ENCODE measurements at places on chromosomes 6 and 20.

DNA sequence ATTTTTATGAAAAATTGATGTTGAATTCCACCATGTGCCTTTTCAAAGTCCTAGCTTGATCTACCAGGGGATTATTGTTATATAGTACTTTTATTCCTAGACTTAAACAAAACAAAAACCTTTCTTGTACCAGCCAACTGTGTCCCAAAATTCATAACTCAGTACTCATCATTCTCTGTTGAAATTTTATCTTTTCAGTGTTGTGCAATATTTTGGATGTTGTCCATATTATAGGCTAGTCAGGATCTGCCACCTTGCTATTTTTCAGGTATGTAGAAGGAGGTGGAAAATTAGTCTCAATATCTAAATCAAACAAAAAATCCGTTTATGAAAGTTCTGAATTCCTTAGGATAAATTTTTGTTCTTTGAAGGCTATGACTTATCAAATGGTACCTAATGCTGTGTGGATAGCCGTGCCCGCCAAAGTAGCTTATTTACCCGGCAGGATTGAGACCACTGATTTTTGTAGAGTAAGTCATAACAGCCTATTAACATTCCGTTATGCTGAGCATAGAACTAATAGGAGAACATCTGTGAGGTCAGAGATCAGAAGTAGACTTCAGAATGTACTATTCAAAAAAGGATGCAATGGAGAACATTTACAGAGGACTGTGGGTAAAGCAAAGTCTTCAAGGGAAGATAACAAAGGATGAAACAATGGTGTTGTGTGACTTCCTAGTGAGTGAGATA is 304.7 kb downstream of the SOX4 start:
- DNase-seq, result no peak

GRCh38 chr20:41617059-41617901 is 897 bp downstream of the CHD6 start:
- DNase-seq, result peak; percentile 50

- no peak for DNase-seq
These were observed 232.8 kb downstream of the GJA1 start for GRCh38 chr6:121668259-121668658.

GRCh38 chr6:121688974-121689373 is 253.5 kb downstream of the GJA1 start:
- no peak for DNase-seq

All from activated CD4-positive, alpha-beta T cell treated with anti-CD3 and anti-CD28 coated beads, Interleukin-2, amount 50 U/mL, for 1 hour (primary cell).